ENCODE measurements at places on chromosomes 11 and 22.

- DNase-seq = no peak
Observed at GRCh38 chr11:69859275-69859934, 40.2 kb upstream of the FGF3 start.

GRCh38 chr11:32081129-32081641 lies 9.7 kb upstream of the RCN1 start:
- DNase-seq = no peak

- no peak for DNase-seq
Observed at GRCh38 chr11:37948258-37948657, 1350.2 kb upstream of the RAG2 start.

GRCh38 chr22:22390989-22391388 lies 117.6 kb downstream of the ZNF280B start:
- no peak for DNase-seq

- DNase-seq = no peak
Observed at GRCh38 chr11:116072133-116072532, 567.9 kb upstream of the CADM1 start.

- no peak for DNase-seq
Observed at GRCh38 chr11:57560146-57560545, 7.3 kb downstream of the UBE2L6 start.

DNA sequence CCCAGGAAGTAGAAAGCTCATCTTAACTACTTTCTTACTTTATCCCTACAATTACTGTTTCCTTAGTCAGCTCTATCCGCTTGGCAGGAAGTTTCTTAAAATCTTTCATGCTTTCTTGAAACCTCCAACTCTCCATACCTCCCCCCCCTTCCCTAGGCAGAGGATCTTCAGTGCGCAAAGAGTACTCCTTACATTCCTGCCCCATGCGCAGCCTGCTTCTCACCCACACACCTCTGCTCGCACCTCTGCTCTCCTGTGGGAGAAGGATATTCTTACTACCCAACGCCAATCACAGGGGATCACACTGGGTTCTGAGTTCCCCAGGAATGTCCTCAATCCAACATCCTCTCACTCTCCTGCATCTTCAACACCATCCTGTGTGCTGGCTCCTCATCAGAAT lies 12.3 kb downstream of the TCF20 start:
- no peak for DNase-seq

- no peak for DNase-seq
Observed at GRCh38 chr11:112513417-112513816, 252.8 kb upstream of the PLET1 start.

GRCh38 chr11:6654281-6655019 lies 1.2 kb downstream of the DCHS1 start:
- DNase-seq = no peak

DNA sequence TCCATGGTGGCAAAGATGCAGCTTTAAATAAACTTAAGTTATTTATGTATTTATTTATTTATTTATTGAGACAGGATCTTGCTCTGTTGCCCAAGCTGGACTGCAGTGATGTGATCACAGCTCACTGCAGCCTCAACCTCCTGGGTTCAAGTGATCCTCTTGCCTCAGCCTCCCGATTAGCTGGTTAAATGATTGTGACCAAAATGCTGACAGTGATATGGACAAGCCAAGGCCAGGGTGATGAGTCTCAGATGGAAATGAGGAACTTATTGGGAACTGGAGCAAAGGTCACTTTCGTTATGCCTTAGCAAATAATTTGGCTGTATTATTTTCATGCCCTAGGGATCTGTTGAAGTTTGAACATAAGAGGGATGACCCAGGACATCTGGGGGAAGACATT lies 9.3 kb upstream of the LRP5 start:
- DNase-seq = no peak

DNA sequence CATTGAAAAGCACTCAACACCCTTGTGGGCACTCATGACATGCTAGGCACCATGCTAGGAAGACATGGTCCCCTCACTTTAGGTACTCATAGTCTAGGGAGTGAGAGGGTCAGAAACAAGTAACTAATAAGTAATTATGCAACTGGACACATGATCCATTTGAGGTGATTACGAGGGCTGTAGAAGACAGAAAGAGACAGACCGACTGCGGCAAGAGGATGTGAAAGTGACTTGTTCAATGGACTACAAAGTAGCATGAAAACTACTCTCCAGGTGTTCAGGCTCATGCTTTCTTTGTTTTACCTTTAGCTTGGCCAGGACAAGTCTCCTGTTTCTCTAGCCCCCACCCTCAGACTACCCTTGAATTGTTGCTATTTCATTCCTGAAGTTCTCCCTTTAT lies 310.8 kb upstream of the SORL1-AS1 start:
- DNase-seq = no peak

- DNase-seq = no peak
Observed at GRCh38 chr22:48261706-48262105, 1499.3 kb downstream of the TBC1D22A start.

GRCh38 chr11:849104-849824 lies 6.6 kb downstream of the TSPAN4 start:
- no peak for DNase-seq

DNA sequence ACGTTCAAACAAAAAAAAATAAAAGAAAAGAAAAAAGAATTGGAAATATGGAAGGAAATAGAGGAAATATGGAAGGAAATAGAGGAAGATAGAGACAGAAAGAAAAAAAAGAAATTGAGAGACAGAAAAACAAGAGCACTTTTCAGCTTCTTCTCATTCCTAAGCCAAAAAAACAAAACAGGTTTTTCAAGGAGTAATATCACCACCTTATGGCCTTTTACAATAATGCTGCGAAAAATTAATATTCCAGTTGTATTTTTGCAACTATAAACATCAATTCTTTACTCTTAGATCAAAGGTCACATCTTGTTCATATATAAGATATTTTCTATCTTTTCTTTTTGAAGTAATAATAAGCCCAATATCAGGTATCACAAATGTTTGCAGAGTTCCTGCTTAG lies 328.3 kb downstream of the FAT3 start:
- no peak for DNase-seq

DNA sequence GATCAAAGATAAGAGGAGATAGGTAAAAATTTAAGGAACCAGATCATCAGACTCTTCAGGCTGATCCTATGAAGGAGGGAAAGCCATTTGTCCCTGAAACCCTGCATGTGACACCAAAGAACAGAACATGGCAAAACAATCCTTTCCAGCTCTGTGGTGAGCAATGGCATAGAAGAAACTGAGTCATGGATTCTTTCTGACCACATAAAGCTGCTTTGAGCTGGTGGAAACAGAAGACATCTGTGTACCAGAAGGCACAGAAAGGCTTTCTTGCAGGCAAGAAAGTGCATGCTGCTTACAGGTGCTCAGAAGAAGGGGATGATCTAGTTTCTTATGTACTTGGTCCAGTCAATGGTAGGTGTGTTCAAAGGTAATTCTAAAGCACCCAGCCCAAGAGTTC lies 45.0 kb upstream of the APOA1 start:
- no peak for DNase-seq

- no peak for DNase-seq
Observed at GRCh38 chr22:47408409-47408808, 646.0 kb downstream of the TBC1D22A start.

DNA sequence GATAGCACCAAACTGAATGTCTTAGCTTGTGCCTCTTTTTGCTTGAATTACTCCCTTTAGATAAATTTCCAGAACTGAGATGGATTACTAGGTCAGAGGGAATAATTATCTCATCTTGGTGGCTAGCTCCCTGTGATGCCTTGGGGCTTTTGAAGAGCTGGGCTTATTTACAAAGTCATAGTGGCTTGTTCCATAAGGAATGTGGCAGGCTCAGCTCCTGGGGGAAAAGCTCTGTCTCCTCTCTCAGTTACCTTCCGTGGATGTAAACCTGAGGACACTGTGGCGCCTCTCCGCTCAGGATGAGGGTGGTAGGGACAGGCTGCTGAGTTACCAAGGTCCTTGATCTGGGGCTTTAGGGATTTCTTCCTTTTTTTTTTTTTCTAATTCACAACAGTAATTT lies 121.7 kb downstream of the PARVA start:
- no peak for DNase-seq

- DNase-seq = peak; percentile 82
Observed at GRCh38 chr11:112321501-112322172, 61.0 kb upstream of the PLET1 start.

- no peak for DNase-seq
Observed at GRCh38 chr22:44728761-44729324, 23.5 kb upstream of the ARHGAP8 start.

- no peak for DNase-seq
Observed at GRCh38 chr11:126538071-126538470, 182.6 kb downstream of the ST3GAL4 start.

DNA sequence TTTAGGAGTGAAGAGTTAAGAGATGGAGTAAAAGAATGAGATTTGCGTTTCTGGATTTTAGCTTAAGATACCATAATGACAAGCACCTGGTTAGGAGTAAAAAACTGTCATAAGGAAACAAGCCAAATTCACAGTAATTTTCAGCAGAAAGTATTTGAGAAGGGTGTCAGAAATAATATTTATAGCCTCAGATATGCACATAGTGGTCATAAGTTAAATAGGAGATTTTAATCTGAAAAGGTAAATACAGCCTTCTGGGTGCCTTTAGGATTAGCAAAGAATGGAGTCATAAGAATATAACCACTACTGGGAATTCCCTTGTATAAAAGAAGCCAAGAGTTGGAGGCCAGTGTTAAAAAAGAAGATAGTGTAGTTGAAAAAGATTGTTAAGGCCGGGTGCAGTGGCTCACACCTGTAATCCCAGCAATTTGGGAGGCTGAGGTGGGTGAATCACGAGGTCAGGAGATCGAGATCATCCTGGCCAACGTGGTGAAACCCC lies 160.1 kb downstream of the SWAP70 start:
- DNase-seq = no peak

GRCh38 chr11:97157221-97157740 lies 767.5 kb downstream of the JRKL start:
- no peak for DNase-seq

DNA sequence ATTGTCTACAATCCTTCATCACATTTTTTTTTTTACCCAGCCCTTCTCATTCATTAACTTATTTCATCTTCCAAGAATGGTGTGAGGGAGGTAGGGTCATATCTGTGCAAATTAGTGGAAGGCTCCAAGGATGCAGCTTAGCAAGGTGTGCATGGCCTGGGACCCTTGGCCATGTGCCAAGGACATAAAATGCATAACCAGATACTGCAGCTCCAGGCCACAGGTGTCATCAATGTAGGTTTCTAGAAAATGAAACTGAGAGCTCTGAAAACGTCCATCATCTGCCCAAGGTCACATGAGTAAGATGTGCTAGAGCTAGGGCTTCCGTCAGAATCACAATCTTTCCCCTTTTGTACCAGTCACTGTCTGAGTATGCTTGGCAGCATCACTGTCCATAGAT lies 29.8 kb downstream of the ANKK1 start:
- DNase-seq = no peak

- DNase-seq = no peak
Observed at GRCh38 chr11:110121204-110121603, 28.0 kb downstream of the ZC3H12C start.

GRCh38 chr11:63826471-63827190 lies 12.3 kb upstream of the MARK2 start:
- DNase-seq = no peak

DNA sequence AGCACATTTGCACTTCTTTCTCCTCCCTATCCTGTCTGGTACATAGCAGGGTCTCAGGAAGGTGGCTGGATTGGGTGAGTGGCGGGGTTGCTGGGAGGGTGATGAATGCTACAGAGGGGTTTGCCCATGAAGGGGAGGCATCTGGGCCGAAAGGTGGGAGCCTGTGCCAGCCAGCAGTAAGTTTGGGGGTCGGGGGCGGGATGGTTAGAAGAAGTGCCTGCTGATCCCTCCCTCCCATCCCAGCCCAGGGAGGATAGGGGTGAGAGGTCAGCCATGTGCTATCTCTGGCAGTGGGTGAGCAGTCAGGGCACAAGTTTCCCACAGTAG lies 2.8 kb downstream of the CD82 start:
- DNase-seq = no peak

- DNase-seq = no peak
Observed at GRCh38 chr11:59355226-59355625, 3.5 kb upstream of the OR5AN1 start.

- no peak for DNase-seq
Observed at GRCh38 chr11:71502026-71502425, 25.0 kb upstream of the KRTAP5-7 start.

DNA sequence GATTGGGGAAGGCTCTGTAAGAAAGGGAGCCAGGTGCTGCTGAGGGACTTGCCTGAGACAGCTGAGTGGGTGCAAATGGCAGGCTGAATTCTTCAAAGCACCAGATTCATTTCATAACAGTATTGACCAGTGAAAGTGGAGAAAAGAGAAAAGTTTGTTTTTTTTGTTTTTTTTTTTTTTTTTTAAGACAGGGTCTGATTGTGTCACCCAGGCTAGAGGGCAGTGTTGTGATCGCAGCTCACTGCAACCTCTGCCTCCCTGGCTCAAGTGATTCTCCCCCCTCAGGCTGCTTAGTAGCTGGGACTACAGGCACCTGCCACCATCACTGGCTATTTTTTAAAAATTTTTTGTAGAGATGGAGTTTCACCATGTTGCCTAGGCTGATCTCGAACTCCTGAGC lies 494.0 kb downstream of the MIAT start:
- peak; percentile 15 for DNase-seq

GRCh38 chr11:88603091-88603867 lies 265.7 kb upstream of the CTSC start:
- no peak for DNase-seq

DNA sequence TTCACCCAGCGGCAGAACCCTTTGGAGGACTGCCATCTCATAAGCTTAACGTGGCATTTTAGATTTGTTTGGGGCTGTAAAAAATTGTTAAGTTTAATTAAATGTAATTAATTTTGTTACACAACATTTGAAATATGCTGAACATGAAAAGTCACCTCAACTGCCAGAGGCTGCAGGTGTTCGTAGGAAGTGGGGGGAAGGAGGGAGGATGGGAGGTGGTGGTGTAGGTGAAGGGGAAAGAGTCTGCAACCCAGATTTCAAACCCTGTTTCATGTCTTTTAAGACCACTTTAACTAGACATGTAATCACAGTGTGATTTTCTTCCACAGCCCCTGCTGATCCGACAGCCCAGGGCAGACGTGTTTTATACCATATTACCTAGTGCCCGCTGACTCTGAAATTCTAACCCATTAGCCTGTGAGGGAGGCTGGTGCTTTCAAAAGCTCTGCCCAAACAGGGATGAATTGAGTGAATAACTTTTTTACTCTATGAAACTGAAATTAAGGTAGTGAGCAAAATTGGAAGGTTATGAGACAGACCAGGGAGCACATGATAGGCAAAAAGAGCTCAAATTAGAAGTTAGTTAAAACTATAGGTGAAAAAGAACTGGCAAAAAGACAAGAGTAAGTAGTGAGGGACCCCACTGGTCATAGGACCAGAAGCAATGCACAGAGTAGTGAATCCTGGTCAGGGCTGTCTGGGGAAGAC lies 279.8 kb downstream of the DDX10 start:
- DNase-seq = no peak

DNA sequence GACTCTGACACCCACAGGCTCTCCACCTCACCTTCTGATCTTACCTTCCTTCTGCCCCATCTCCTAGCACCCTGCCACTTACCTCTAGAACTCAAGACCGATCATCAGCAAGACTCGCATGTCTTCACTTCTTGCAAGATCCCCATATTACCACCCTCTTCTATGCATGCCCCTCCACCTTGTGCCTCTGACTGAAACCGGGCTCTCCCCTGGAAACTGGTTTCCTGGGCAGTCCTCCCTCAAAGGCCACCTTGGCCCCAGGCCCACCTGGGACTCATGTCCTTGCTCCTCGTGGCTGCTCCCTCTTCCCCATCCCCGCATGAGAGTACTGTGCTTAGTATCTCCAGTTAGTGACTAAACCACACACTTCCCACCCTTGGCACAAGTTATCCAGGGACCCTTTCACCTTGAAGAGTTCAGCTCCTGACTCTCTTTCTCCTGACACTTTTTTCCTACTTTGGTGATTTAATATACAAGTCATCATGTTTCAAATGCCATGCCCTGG lies 136.7 kb downstream of the SPATA19 start:
- no peak for DNase-seq

Measured in SW 1271 (cell line).